ENCODE measurements at places on chromosomes 1 and 21.
A peak's percentile ranks its signal among the peaks of the same experiment; 100 is the strongest.

DNA sequence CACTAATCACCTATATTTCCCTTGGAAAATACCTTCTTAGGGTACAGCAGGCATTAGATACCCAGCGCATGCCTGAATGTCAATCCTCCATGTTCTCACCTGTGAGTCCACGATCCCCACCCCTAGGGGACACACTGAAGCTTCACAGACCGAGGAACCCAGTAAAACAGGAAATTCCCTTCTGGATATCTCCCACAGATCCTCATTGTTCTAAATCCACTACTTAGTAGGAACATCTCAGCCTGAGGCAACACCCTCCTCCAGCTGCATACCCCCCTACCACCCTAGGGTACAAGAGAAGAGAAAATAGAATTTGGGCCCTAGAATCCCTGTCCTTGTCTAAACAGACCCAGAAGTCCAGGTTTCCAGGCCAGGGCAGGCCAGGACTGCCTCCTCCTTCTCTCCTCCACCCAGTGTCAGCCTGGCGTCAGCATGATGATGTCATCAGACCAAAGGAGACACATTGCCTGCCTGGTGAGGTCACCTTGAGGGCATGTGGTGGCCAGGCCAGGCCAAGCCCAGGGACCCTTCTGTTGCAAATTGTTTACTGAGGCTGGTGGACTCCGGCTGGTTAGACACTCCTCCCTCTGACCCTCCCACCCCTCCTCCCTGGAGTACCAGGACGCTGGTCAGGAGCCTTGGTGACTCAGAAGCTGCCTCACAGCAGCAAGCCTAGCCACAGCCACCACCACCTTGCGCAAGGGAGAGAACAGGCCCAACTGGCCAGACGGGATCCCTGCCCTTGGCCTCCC lies 6.2 kb downstream of the NECTIN4 start:
- H3K27me3 ChIP-seq, result peaks cover 11% of the 10 kb centered on the region
- H3K4me1 ChIP-seq, result peaks cover 2% of the 10 kb centered on the region

- H3K27ac ChIP-seq, result no peak overlapping the region
- no peak for DNase-seq
- H3K27me3 ChIP-seq, result peaks cover 21% of the 10 kb centered on the region
- H3K4me3 ChIP-seq, result no peak overlapping the region
- peaks cover 17% of the 10 kb centered on the region for H3K4me1 ChIP-seq
Observed at GRCh38 chr1:223244366-223245103, 101.5 kb upstream of the TLR5 start.

GRCh38 chr1:167325151-167325550 lies 104.5 kb downstream of the POU2F1 start:
- no peak overlapping the region for H3K27ac ChIP-seq
- H3K4me3 ChIP-seq, result no peak overlapping the region

- peaks cover 14% of the 10 kb centered on the region for H3K4me1 ChIP-seq
- no peak overlapping the region for H3K4me3 ChIP-seq
- no peaks in the 10 kb centered on the region for H3K36me3 ChIP-seq
- no peaks in the 10 kb centered on the region for H3K27me3 ChIP-seq
- H3K27ac ChIP-seq, result no peak overlapping the region
Observed at GRCh38 chr1:59332983-59333382, 36.1 kb downstream of the FGGY start.

- peak; percentile 22 for DNase-seq
- H3K36me3 ChIP-seq, result no peaks in the 10 kb centered on the region
- peak overlapping the region; percentile 53 for H3K4me3 ChIP-seq
- H3K27ac ChIP-seq, result no peak overlapping the region
- peaks cover 19% of the 10 kb centered on the region for H3K4me1 ChIP-seq
- no peaks in the 10 kb centered on the region for H3K27me3 ChIP-seq
Observed at GRCh38 chr21:36859744-36860501, 106.5 kb downstream of the HLCS start.

DNA sequence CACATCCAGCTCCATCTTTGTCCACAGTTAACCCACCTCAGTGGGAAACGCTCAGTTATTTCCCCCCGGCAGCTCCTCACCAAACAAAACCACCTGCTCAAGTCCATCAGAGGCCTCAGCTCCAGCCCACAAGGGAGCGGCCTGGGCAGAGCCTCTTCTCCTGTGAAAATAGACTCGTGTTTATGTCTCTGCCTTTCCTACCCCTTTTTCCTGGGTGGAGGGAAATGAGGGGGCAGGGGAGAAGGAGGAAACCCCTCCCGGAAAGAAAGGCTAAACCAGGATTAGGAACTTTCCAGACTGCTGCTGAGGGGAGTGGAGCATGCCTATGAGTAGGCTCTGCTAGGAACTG lies 81.6 kb downstream of the PAX7 start:
- peaks cover 91% of the 10 kb centered on the region for H3K27me3 ChIP-seq
- no peak overlapping the region for H3K4me3 ChIP-seq
- DNase-seq, result no peak
- peaks cover 4% of the 10 kb centered on the region for H3K36me3 ChIP-seq
- no peak overlapping the region for H3K27ac ChIP-seq

DNA sequence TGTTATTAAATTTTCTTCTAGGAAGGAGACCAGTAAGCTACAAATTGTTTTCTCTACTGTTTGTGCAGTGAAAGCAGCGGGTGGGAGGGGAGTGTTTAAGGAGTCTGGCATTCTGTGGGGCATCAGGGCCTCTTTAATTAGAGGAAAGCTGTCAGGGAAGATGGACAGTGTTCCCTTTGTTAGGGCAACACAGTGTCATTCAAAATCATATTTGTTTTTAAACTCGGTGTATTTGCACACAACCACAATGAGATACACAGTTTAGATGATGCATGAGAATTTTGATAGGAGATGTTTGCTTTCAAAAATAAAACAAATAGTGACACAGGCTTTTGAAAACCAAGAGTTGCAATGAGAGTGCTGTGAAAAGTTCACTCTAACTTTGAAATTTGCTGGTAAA lies 15.1 kb upstream of the ST6GALNAC3 start:
- H3K36me3 ChIP-seq, result no peaks in the 10 kb centered on the region
- no peak for DNase-seq
- no peak overlapping the region for H3K4me3 ChIP-seq
- H3K27me3 ChIP-seq, result peaks cover 13% of the 10 kb centered on the region
- H3K4me1 ChIP-seq, result no peaks in the 10 kb centered on the region

- no peak overlapping the region for H3K4me3 ChIP-seq
- DNase-seq, result no peak
Observed at GRCh38 chr1:216902669-216903381, 179.6 kb upstream of the ESRRG start.

DNA sequence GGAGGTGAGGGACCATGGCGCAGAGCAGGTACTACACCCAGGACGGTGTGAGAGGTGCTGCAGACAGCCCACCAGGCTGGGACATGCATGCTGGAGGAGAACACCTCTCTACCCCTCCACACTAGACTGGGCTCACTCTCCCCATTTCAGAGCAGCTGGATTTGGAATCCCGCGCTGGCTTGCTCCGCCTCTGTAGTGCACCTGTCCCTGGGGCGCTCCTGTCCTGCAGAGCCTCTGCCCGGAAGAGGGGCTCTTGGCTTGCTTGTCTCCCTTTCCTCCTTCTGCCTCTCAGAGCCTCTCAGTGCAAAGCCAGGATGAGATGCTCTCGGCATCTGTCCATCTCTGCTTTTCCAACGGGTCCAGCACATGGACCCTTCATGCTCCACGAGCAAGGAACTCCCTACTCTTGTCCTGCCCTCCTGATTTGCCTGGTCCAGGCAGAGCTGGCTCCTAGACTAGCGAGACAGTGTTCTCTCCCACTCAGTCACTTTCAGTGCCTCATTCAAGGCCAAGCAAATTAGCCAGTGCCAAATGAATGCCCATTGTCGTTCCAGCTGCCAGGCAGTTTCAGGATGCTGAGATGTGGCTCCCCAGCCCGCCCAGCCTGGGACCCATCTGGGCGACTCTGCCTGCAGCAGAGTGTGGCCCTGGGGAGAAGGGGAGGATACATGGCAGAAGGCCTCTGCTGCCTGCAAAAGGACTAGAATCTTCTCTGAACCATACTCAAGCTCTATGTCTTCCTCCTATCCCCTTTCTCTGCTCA lies 33.7 kb downstream of the CDCA8 start:
- no peak overlapping the region for H3K27ac ChIP-seq
- H3K4me1 ChIP-seq, result no peaks in the 10 kb centered on the region
- H3K36me3 ChIP-seq, result no peaks in the 10 kb centered on the region
- peaks cover 41% of the 10 kb centered on the region for H3K27me3 ChIP-seq

- DNase-seq, result peak; percentile 72
- H3K27ac ChIP-seq, result peak overlapping the region; percentile 100
- H3K27me3 ChIP-seq, result no peaks in the 10 kb centered on the region
- H3K4me3 ChIP-seq, result peak overlapping the region; percentile 99
Observed at GRCh38 chr1:15411593-15412137, 2.0 kb downstream of the EFHD2 start.

- H3K36me3 ChIP-seq, result no peaks in the 10 kb centered on the region
- no peak for DNase-seq
- no peak overlapping the region for H3K4me3 ChIP-seq
Observed at GRCh38 chr1:81549588-81550127, 251.1 kb upstream of the ADGRL2 start.

GRCh38 chr1:239361403-239361802 lies 25.0 kb upstream of the CHRM3 start:
- no peaks in the 10 kb centered on the region for H3K27me3 ChIP-seq
- H3K4me1 ChIP-seq, result no peaks in the 10 kb centered on the region
- no peak overlapping the region for H3K4me3 ChIP-seq
- no peak for DNase-seq
- H3K36me3 ChIP-seq, result no peaks in the 10 kb centered on the region

DNA sequence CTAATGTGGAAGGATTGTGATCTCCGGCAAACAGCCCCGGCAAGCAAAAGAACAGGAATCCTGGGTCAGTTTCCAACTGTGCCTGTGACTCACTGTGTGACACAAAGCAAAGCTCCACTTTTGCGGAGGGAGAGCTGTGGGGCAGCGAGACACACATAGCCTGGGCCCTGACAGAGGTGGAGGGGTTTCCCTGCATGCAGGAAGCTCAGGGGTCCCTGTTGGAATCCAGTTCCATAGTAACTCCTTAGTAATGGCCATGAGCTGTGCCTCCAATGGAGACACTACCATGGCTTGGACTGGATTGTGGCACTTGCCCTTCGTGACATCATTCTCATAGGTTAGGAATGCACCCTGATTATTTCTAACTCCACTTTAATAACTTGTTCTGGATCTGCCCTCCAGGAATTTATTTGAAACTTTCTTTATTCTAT lies 47.0 kb upstream of the ATF3 start:
- peaks cover 8% of the 10 kb centered on the region for H3K4me1 ChIP-seq
- H3K27ac ChIP-seq, result peak overlapping the region; percentile 52
- H3K36me3 ChIP-seq, result peaks cover 4% of the 10 kb centered on the region
- DNase-seq, result no peak

GRCh38 chr1:190029441-190029840 lies 448.2 kb downstream of the BRINP3 start:
- no peak for DNase-seq
- H3K4me1 ChIP-seq, result no peaks in the 10 kb centered on the region
- peaks cover 6% of the 10 kb centered on the region for H3K36me3 ChIP-seq
- no peaks in the 10 kb centered on the region for H3K27me3 ChIP-seq
